ENCODE measurements at places on chromosomes 7 and 10.

DNA sequence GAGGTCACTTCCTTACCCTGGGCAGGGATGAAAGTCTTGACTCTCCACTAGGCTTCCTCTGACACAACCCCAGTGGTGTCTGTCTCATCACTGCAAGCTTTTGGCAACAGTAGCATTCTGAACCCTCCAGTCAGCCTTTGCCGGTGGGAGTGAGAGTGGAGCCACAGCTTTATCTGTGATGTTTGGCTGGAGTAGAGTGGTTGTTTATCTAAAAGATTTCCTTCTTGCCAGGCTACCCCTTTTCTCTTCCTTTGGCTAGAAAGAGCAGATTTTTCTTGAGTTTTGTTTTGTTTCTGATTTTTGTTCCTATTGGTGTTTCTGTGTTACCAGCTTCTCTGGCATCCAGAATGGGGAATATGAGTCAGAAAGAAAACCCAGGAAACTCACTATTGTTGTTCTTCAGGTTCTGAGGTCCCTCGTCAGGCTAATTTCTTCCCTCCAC is 98.9 kb upstream of the KIF5B start:
- no peak for DNase-seq

DNA sequence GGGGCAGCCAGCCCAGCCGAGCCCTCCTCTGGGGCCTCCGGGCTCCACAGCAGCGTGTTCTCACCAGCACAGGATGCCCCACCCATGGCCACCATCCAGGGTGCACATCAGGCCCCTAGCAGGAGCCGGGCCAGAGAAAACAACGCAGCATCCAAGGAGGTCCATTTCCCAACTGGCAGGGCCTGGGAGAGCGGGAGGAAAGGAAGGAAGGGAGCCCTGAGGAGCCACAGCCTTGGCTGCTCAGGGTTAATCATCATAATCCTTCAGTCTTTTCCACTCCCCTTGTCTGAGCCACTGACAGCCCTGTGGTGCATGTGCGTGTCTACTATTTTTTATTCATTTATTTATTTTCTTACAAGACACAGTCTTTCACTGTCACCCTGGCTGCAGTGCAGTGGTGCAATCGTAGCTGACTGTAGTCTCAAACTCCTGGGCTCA is 3.6 kb downstream of the PLAC9 start:
- DNase-seq: no peak

- DNase-seq: no peak
These were observed 3.3 kb downstream of the GRB10 start for GRCh38 chr7:50779427-50779826.

GRCh38 chr7:31816810-31817209 is 129.8 kb downstream of the PPP1R17 start:
- no peak for DNase-seq

DNA sequence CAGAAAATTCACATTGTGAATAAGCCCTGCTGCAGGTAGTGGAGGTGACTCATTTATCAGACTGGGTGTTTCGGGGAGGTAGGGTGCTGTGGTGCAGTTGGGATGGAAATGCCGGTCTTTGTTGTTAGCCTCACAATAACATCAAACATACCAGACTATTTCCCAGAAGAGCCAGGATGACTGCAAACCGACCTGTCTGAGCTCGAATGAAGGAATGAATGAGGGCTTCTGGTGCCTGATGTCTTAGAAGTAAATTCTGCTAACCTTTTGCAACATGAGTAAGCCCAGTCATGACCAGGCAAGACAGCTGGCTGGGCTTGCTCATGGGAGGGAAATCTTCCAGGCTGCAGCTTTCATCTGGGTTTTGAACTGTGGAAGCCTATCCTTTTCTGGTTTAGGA is 2.4 kb upstream of the VDAC2 start:
- no peak for DNase-seq

DNA sequence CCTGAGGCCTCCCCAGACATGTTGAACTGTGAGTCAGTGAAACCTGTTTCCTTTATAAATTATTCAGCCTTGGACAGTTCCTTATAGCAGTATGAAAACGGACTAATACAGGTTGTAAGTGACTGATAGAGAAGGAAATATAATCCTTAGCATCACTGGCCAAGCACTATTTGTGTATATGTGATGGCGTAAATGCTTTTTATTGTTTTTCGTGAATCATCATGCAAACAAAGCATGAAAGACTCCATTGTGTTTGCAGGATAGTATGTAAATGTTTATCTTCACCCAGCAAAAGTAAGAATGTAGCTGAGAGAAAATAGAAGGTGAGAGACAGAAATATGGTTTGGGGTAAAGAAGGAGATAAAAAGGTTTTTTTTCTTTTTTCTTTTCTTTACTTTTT is 92.5 kb upstream of the LRGUK start:
- no peak for DNase-seq

GRCh38 chr10:97134110-97134509 is 51.6 kb downstream of the SLIT1 start:
- DNase-seq: no peak

DNA sequence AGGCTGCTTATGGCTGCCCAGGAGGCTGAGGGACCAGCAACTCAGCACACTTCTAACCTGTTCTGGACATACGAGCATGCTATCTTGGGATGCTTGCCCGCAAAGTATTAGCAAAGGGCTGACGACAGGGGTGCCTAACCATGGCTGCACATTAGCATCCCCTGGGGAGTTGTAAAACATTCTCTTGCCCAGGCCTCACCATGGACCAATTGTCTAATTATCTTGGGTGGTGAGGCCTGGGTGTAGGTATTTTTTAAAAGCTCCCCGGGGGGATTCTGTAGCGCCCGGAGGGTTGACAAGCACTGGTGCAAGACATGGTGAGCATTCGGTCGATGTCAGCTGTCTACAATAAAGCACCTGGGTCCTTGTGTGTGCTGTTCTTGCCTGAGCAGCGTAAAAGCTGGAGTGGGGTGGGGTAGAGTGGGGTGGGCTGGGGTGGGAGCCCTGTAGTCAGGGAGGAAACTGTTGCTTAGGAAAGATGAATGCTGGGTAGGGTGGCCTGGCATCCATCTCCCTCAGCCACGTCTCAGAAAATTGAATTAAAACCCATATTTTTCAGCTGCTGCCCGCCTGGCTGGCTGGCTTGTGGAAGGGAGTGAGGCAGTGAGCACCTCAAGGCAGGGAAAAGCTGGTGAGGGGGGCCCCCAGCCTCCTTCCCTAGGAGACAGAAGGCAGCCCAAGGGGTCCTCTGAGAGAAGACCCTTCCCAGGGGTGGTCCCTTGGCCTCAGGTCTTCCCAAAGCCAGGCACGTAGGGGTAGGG is 2.9 kb upstream of the ADCYAP1R1 start:
- no peak for DNase-seq

DNA sequence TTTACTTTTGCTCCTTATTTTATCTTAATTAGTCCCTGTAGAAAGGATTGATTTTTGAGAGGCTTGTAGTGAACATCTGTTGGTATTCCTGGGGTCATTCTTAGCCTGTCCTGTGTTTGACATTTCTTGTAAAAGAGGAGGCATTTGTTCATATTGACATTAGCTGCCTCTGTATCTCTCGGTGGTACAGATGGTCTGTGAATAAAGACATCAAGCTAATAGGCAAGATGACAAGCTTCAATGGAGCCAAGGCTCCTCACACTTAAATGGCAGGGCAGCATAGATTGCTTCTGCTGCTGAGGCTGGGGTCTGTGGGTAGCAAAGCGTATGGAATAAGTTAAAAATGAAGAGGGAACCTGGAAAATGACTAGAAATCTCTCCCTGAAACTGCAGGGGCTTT is 687.6 kb downstream of the LRMDA start:
- DNase-seq: no peak

DNA sequence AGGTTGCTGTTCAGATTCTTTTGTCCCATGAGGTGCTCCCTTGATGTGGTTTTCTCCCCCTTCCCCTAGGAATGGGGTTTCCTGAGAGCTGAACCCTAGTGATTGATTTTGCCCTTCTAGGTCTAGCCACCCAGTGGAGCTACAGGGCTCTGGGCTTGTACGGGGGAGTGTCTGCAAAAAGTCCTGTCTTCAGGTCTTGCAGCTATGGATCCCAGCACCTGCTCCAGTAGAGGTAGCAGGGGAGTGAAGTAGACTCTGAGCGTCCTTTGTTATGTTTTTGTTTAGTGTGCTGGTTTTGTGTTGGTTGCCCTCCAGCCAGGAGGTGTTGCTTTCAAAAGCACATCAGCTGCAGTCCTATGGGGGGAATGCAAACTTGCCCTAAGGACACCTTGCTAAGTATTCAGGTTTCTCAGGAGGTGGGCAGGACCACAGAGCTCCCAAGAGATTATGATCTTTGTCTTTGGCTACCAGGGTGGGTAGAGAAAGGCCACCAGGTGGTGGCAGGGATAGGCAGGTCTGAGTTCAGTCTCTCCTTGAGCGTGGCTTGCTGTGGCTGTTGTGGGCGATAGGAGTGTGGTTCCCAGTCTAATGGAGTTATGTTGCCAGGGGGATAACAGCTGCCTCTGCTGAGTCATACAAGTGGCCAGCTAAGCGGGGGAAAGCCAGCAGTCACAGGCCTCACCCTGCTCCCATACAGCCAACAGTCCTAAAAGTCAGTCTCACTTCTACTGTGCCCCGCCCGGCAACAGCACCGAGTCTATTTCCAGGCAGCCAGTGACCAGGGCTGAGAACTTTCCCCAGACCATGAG is 92.4 kb upstream of the JCAD start:
- no peak for DNase-seq

- no peak for DNase-seq
These were observed 21.9 kb upstream of the ADAM22 start for GRCh38 chr7:87912121-87912520.

DNA sequence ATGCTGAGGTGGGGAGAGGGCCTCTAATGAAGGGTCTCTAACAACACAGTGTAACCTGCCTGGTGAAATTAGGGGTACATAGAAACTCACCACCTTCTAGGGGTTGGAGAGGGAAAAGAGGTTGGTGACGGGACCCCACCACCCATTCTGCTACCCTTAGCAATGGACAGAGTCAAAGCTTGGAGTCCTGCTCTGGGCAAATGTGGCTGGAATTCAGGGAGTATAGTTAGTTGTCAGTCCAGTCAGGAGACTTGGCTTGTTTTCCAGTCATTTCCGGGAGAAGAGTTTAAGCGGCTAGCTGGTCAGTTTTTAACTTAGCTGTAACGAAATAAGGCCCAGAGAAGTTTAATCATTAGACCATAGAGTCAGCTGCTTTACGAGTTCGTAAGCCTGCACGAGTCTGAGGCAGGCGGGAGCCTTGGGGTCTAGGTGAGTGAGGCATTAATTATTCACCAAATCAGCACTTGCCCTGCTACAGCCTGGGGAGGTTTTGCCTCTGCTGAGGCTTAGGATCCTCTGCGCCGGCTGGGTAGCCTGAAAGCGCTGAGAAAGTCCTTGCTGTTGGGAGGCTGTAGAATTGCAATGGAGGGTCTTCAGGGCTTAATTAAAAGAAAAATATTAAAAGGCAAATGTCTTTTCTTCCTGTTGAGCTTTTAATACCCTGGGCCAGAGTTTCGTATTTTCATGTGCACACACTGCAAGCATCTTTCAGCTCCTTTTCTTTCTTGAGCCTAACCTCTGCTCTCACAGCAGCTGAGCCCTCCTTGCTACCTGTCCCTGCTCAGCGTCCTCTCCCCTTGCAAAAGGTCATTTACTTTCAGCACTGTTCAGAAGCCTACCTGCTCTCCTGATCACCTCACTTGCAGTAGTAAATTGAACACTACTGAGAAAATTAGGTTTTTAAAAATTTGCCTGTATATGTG is 1.5 kb upstream of the LAMB1 start:
- no peak for DNase-seq

DNA sequence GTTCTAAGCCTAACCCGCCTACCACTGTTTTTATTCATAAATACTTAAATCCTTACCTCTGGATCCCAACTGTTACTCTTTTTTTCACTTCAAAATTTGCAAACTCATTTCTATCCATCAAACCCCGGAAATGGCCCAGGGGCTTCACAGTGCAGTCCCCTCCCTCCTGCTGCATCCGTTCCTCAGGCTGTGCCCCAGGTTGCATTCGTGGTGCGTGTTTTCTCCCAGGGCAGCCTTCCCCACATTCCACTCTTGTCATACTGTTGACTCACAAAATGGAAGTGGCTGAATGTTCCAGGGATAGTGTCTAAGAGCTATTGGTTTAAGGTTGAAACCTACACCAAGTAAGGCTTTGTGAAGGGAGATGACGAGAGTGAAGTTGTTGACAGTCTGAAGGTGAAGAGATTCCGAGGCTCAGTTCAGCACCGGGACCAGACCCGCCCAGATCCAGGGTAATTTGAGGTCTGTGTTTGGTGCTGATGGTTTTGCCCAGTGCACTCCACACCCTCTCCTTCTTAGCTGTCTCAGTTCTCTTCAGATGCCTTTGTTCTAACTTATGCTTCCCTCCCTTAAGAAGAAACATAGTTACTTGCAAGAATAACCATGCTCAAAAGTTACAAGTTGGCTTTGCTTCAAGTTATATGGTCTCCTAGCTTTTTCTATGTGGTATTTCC is 7.7 kb downstream of the INSIG1 start:
- no peak for DNase-seq

- DNase-seq: no peak
These were observed 1061.3 kb upstream of the LRRTM3 start for GRCh38 chr10:65864529-65864928.

GRCh38 chr7:145193951-145194350 is 358.1 kb upstream of the TPK1 start:
- no peak for DNase-seq

DNA sequence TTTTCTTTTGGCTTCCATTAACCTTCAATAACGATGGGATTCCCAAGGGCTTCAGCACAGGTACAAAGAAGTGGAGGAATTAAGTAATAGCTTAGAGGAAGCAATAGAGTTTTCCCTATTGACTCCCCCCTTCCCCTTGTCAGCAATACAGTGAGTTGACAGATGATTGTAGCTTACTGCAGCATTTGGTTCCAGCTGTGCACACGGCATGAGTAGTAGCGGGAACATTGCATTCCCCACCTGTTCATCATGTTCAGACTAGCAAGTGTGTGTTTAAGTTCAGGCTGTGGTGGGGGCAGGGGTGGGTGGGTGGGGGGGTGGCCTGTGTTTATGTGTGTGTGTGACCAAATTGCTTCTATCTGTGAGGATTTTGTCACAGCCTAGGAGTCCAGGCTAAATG is 4.6 kb upstream of the ADRA2A start:
- no peak for DNase-seq

- no peak for DNase-seq
These were observed 83.5 kb downstream of the PRPF18 start for GRCh38 chr10:13670311-13670710.

- no peak for DNase-seq
These were observed 349.5 kb upstream of the NFE2L3 start for GRCh38 chr7:25802473-25802872.

- no peak for DNase-seq
These were observed 997 bp downstream of the WDR37 start for GRCh38 chr10:1057106-1057657.

DNA sequence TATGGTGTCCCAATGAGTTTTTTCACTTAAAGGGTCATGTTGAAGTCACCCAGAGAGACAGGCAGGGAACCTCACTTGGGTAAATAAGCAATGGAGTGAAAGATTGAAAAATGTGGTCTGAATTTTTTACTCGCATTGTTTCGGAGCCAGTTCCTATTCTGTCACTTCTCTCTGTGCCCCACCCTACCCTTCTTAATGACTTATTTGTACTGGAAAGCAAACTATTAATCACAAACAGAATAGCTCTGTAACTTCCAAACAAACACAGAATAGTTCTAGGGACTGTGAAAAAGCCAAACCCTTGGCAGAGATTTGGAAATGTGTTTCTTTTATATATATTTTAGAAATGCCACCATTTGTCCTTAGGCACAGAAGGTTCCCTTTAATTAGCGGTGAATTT is 76.0 kb downstream of the LRMDA start:
- no peak for DNase-seq
